Psoas muscle (tissue), 8 donors: ENCODE measurements at places on chromosomes 11 and 22. TPM values are rescaled to one million over a fixed set of nuclear protein-coding genes. Genes with fewer than 3 reads are reported as not detected.

Gene TIMP3
- total RNA-seq = 114 TPM

Gene CHST1
- 8.0 TPM for total RNA-seq

Gene NCAM1
- 3.0 TPM for total RNA-seq

Gene FOLR2
- 8.6 TPM for total RNA-seq

Gene ROM1
- 2.7 TPM for total RNA-seq

Gene ROBO4
- 16.5 TPM for total RNA-seq

Gene LRRC55
- total RNA-seq = 0.27 TPM

Gene TYR
- not detected for total RNA-seq

Gene PTDSS2
- 19.6 TPM for total RNA-seq

Gene OR52I2
- not detected for total RNA-seq

Gene MUC5AC
- not detected for total RNA-seq

Gene IL17REL
- total RNA-seq = not detected

Gene CPSF7
- 66.2 TPM for total RNA-seq

Gene OR51I1
- not detected for total RNA-seq

Gene CD248
- total RNA-seq = 10.7 TPM

Gene PATL1
- 43.7 TPM for total RNA-seq

Gene FIBIN
- 5.9 TPM for total RNA-seq

Gene LRRC10B
- not detected for total RNA-seq

Gene IFITM10
- total RNA-seq = 6.1 TPM

Gene OR5D18
- not detected for total RNA-seq

Gene CHRDL2
- total RNA-seq = 13.6 TPM
